Nucleus accumbens (tissue), 56 donors: ENCODE measurements at places on chromosomes 1 and 21.

DNA sequence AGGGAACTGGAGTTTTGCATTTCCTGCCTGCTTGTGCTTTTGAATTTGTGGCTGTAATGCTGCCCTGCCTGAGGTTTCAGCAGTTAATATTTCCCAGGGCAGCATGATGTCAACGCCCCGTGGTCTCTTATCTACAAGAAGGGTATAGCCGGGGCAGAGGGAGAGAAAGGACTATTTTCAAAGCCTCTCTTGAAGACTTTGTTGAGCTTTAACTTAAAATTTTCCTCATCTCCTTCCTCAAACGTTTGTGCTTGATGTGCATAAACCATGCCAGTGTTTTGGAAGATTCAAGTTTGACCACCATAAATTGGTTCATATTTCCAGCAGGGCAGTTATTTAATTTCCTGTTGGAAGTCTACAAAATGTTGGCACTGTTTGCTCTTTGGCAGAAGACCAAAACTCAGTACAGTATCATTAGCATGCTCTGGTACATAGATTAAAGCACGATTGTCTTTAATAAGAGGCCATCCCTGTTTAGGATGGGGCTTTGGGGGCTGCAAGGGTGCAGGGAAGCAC, 43.4 kb downstream of the ROR1 start:
- no peak for DNase-seq

GRCh38 chr1:56149761-56150160, 429.6 kb downstream of the PLPP3 start:
- no peak for DNase-seq

DNA sequence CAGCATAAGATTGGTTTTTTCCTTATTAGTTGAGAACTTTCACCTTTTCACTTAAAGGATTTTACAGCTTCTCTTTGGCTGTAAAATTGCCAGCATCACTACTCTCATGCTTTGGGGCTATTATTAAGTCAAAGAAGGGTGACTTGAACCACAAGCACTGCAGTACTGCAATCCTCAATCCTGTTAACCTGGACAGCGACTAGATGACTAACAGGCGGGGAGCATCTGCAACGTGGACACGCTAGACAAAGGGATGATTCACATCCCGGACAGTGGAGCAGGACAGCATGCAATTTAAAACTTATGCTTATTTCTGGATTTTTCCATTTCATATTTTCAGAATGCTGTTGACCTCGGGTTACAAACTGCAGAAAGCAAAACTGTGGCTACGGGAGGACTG, 8.1 kb downstream of the ARV1 start:
- no peak for DNase-seq

- DNase-seq = no peak
Observed at GRCh38 chr1:202998836-202999750, 8.1 kb upstream of the TMEM183A start.

DNA sequence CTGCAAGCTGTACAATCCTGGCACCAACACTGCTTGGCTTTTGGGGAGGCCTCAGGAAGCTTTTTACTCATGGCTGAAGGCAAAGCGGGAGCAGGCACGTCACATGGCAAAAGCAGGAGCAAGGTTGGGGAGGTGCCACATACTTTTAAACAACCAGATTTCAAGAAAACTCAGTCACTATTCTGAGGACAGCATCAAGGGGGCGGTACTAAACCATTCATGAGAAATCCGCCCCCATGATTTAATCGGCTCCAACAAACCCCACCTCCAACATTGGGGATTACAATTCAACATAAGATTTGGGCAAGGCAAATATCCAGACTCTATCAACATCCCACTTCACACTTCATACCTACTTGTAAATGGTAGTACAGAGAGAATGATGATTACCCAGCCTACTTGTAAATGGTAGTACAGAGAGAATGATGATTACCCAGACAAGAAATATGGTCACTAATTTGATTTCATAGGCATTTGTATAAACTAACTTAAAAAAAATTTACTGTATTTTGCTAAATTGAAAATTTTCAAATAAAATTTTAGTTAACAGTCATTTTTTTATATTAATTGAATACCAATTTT, 24.9 kb downstream of the ATP5PF start:
- DNase-seq = no peak

GRCh38 chr1:53654216-53655210, 84.5 kb downstream of the GLIS1 start:
- no peak for DNase-seq

DNA sequence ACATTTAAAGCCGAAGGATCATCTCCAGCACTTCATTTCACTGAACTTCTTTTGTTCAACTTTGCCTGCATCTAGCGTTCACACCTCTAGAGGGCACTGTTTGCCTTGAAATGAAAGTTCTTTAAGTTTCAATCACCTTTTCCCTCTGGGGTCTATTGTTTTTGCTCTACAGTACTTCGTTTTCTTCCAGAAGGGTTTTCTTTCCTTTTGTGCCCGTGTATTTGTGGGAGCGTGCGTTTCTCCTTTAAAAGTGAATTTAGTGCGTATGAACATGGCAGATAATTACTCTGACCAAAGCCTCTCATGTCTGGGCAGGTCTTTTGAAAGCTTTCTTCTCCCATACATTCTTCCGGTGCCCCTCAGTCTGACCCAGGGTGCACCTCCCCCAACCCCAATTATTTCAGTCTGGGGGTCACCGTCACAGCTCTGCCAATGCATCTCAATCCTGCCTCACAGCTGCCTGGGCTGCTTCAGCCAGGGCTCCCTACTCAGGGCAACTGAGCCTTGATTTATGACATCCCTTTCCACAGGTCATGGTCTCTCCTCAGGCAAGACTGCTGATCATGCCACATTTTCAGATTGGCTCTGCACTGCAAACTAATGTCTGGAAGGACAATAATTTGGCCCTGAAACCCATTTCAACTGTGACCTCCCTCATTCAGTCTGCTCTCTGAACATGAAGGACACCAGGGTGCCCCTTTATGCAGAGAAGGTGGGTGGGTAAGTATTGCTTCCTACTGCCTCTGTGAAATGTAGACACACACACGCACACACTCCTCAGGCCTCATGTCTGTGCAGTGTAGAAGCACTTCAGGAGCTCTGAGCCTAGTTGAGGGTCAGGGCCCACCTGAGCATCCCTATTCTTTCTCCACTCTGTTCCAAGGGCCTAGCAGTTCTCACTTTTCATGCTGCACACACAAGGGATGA, 88.6 kb downstream of the NUF2 start:
- no peak for DNase-seq

GRCh38 chr1:110601332-110601731, 4.8 kb downstream of the KCNA2 start:
- no peak for DNase-seq

DNA sequence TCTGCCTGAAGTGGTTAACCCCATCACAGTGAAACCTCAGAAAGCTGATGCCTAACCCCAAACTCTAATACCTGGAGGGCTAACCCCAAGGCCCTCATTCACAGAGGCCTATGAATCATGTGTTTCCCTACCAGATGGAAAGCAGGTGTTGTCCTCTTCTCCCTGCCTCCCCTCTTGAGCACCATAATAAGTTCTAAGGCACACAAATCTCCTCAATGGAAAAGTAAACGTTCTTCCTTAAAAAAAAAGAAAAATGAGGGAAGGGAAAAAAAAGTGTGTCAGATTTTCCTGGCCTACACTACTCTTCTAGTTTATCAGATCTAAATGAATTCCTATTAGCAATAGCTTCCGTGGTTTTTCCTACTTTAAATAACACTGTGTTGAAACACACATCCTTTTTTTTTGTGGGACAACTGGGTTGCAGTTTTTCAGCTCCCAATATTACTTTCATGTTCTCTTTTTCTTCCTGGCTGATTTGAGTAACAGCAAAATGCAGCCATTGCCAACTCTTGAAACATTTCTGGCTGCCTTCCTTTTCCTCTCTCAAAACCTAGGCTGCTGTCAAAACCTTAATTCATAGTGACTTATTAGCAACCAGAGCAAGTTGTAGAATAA, 43.2 kb downstream of the SLC44A3 start:
- DNase-seq = no peak

- DNase-seq = no peak
Observed at GRCh38 chr21:25717491-25718147, 17.1 kb downstream of the ATP5PF start.

DNA sequence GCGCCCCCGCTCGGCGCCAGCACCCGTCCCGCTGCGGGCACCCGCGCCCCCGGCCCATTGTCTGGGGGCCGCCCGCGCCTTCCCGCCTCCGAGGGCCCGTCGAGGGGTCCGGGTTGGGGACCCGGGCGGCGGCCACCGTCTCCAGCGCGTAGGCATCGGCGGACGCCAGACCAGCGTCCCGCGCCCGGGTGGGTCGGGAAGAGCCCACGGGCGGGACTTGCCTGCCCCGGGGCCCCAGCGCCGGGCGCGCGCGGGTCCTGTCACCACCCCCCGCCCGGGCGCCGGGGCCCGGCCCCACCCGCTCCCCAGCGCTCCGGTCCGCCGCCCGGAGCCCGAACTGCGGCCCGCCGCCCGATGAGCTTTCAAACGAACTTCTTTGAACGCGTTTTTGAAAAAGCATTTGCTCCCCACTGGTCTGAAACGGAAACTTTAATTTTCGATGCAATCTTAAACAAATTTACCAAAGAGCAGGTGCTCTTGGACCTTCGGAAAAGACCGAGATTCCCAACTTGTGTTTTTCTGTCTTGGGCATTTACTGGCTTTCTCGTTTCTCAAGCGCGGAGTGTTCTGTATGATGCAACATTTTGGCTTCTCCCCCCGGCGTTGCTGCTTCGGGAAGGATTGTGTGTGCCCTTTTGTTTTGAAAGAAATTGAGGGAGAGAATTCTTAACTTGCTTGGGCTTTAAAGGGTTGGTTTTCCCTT, 615 bp downstream of the CLIC4 start:
- no peak for DNase-seq

DNA sequence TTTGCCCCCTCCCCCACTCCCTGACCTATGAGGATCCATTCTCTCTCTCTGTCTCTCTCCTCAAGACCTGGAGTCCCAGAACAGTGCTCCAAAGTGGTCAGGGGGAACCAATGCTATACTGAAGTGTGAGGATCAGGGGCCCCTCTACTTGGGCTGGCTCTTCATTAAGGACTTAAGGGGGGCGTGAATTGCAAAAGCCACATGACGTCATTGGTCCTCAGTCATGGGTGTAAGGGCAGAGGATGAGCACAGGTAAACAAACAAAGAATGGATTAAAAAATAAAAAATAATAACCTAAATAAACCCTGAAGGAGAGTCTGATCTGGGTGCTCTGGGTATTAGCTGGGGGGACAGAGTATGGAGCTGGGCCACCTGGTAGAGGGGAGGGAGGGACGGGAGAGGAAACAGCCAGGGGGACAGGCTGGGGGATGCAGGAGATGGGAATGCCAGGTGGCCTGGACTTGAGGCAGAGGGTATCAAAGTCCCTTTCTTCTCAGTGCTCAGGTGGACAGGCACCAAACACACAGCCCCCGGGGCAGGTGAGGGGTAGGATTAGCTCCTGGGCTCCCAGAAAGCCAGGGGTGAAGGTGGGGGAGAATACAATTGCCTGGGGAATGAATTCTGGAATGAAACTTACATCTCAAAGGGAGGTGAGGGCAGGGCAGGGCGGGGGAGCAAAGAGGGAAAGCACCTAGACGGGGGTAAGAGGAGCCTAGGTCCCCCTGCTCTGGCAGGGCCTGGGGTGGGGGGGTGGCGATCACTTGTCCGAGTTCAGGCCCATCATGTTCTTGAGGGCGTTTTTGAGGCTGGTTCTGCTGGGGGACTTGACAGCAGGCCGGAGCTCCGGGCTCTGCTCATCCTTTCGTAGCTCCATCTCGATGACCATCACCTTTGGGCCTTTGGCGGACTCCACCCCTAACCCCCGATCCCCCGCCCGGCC, 4.6 kb downstream of the MPZ start:
- DNase-seq = no peak

GRCh38 chr1:46697053-46697452, 21.9 kb downstream of the EFCAB14 start:
- no peak for DNase-seq

- DNase-seq = no peak
Observed at GRCh38 chr1:17635276-17635675, 95.8 kb downstream of the ARHGEF10L start.

DNA sequence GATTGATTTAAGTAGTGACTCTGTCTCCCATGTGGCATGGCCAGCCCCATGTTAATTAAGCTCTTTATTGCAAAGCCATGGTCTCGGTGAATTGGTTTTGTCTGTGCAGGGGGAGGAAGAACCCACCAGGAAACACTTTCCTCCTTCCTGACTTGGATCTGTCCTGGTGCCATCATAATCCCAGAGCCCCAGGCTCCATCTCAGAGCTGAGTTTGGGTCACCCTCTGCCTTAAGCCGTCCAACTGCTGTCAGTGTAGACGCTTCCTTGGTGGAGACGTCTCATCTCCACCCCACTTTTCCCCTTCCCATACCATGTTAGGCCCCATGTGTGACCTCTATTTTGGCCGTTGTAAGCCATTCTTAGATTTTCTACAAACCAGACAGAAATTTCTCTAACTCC, 36.0 kb upstream of the COL6A2 start:
- DNase-seq = no peak

DNA sequence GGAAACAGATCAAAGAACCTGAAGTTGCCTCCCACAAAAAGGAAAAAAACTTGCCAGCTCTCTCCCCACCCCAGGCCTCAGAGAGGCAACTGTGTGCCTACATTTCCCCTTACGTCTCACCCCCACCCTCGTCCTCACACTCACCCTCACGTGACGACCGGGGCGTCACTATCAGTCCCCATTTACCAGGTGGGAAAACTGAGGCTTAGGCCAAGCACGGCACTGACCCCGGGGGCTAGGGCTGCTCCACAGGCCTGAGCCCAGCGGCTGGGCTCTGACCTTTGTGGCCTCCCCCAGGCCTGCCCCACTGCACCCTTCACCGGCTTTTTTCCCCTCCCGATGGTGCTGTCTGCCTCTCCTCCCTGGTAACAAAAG, 51.5 kb upstream of the RUNX3 start:
- no peak for DNase-seq

GRCh38 chr1:50774759-50775351, 185.2 kb downstream of the FAF1 start:
- DNase-seq = no peak

DNA sequence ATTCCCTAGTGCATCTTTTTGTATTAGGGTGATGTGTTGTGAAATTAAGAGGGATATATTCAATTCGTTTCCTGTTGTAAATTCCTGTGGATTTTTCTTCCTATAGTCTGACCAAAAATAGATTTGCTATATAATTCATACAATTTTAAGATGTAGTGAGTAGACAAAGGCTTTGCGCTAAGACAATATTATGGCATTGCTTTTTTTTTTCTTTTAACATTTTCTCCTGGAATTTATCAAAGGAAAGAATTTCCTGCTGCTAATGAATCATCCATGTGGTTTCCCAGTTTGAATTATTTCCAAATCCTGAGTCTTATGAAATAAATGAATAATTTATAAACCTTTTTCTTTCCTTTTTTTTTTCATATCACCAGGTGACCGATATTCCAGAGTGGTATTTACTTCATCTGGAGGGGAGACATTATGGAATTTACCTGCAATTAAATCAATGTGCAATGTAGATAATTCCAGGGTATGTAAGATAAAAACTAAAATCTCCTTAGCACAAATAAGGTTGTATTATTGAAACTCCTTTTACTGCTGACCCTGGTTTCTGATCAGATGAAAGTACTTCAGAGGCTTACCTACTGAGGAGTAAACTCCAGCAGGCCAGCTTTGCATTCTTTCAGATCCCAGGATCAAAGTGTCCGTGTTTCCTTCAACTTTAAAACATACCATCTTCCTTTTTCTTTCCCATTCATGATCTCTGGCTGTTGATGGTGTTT, 148.4 kb downstream of the TLR5 start:
- no peak for DNase-seq

GRCh38 chr1:165851034-165851658, 23.7 kb downstream of the UCK2 start:
- DNase-seq = no peak

GRCh38 chr1:70945251-70945650, 102.4 kb downstream of the PTGER3 start:
- DNase-seq = no peak
